ENCODE measurements at places on chromosomes 1 and 21.
A peak's percentile ranks its signal among the peaks of the same experiment; 100 is the strongest.

GRCh38 chr1:156228501-156228900, 13.5 kb upstream of the BGLAP start:
- DNase-seq = no peak

DNA sequence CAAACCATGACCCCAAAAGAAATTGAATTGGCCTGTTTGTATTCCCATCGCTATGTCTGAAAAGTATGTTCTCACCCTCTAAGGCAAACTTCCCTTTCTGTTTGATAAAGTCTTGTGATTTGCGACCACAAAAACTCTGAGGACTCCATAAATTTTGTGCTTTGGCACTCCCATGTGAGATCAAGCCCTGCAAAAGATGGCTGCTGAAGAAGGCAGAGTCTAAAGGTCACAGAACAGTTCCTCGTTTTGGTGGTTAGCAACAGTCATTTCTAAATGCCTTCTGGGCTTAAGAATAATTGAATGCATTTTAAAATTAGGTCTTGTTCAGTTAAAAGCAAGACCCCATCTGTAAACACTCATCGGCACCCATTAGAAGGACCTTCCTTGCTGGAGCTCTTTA, 441.6 kb downstream of the OMA1 start:
- DNase-seq = no peak

- DNase-seq = no peak
Measured at GRCh38 chr21:46187814-46188213, 3.6 kb upstream of the SPATC1L start.

DNA sequence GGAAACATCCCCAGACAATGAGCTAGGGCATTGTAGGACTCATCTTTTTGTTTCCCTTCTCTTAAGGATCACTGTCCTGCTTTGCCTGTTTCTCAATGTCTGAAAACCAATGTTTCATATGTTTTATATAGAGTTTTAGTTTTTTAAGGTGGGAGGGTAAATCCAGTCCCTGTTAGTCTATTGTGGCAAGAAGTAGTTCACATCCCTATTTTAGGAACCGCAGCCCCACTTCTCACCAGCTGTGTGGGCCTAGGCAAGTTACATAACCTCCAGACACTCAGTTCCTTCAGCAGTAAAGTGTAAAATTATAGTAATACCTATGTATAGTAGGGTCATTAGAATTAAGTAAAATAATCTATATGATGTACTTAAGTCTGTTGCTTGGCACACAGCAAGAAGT, 105.8 kb upstream of the WLS start:
- DNase-seq = no peak

- no peak for DNase-seq
Measured at GRCh38 chr1:199725002-199725565, 302.4 kb upstream of the NR5A2 start.

DNA sequence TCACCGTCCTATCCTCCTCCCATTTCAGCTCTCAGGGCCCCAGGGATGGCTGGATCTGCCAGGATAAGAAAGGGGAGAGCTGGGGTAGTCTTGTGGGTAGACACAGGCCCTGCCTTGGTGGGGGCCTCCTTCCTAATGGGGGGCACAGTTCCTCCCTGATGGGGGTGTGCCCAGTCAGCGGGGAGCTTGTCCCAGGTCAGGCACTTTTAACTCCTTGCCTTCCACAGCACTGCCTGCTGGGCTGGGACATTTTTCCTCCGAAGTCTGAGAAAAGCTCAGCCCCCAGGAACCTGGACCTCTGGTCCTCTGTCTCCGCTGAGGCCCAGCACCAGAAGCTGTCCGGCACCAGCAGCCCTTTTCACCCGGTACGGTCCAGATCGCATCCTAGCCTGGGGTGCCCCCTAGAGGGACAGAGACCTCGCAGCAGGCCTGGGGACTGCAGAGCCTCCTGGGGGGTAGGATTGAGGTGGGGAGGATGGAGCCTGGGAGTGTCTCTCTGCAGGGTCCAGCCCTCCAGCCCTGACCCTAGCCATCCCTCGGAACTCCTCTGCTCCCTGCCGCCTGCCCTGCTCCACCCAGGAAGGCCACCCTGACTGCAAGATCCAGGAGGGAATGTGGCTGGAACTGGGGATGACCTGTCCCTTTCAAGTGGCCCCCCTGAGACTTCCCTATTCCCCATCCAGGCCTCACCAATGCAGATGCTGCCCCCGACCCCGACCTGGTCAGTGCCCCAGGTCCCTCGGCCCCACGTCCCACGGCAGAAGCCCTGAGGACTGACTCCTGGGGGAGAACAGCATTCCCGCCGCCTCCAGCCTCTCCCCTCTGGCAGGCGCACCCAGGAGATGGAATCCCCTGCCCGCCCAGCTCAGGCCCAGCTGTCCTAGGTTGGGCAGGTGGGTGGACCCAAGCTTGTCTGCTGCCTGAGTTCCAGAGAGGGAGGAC, 12.0 kb downstream of the MIIP start:
- DNase-seq = peak; percentile 79

- DNase-seq = no peak
Measured at GRCh38 chr1:236302941-236303340, 21.2 kb upstream of the ERO1B start.

GRCh38 chr1:99935534-99935933, 34.3 kb upstream of the SLC35A3 start:
- DNase-seq = no peak

DNA sequence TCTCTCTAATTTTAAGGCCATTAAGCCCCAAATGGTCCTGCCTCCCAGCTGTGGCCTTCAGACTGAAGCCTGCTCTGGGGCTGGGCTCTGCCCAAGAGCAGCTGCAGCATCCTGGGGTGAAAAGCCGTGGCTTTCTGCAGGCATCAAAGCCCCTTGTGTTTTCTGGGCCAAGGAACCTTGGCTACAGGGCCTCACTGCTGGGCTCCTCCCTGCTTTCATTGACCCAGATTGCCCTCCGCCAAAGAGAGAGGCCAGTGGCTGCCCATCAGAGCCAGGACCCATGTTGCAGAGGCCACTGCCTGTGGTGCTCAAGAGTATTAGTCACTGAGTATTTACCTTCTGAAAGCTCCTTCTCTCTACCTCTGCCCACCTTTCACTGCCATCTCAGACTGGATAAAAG, 1.6 kb downstream of the ZNF648 start:
- no peak for DNase-seq

- DNase-seq = no peak
Measured at GRCh38 chr1:87196110-87196827, 132.4 kb upstream of the LMO4 start.

- no peak for DNase-seq
Measured at GRCh38 chr1:56477164-56478111, 101.9 kb downstream of the PLPP3 start.

DNA sequence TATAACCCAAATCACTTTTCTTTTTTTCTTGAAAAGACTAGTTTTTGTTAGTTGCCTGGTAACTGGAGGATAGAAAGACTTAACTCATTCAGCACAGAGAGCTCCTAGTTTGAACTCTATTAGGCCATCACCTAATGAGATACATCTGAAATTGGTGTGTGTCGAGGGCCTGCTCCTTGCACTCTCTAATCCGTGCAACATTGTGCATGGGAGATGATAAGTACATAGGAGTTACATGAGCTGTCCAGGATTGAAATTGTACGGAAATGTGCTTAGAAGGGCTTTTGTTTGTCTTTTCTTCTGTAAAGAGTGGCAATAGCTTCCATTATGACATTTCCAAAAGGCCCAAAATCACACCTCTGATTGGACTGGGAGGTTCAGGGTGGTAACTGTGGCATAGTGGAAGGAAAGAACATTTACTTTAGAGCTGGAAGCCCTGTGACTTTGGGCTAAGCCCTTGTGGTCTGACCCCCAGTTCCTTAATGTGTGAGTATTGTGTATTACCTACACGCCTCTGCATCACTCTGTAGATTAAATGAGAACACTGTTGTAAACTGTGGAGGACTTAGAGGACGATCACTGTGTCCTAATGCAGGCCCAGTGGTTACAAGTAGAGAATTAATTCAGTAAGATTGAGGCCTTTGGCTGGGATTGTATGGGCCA, 71.2 kb downstream of the FGGY start:
- DNase-seq = no peak

DNA sequence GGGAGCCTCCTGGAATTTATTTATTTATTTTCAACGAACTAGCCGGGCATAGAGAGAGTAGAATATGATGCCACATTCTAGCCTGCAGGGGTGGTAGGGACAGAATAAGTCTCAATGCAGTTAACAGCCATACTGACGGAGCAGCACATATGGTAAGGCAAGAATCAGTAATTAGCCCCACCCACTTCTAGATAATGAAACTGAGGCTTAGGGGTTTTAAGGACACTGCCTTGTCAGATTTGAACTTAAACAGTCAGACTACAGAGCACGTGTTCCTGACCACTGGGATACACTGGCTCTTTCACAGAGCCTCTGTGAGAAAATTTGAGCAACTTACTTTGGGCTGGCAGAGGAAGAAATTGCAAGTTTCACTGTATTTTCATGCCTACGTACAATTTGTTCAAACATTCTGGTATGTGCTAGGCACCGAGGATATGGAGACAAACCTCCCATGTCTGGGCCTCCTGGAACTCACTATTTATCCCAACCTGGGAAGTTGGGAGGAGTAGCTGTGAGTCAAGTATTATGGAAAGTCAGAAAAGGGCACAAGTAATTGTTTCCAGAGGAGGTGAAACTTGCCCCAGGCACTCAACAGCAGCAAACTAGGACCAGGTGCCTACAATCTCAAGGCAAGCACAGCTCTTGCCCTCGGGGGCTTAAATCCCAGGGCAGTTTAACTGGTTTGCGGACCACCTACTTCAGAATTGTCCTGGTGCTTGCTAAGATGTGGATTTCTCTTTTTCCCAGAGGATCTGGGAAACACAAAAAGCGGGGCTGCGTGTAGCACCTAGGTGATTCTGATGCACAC, 1.6 kb upstream of the CLIC4 start:
- DNase-seq = peak; percentile 60

- no peak for DNase-seq
Measured at GRCh38 chr1:246629976-246630375, 63.7 kb downstream of the CNST start.

DNA sequence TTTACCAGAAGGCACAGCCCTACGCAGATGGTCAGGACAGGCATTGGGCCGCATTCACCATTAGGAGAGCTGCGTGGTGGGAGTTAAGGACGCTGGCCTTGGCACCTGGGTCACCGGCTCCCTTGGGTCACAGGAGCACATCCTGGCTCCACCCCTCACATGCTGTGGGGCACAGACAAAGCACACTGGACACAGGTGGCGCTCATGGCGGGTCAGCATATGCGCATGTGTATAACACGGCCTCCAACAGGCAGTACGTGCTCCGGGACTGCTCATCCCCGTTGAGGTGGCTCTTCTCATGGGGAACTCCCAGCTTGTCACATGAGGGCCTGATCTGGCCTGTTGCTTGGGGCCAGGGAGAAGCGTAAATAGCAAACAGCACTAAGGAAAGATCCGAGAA, 25.0 kb downstream of the PGBD5 start:
- no peak for DNase-seq

GRCh38 chr1:28507247-28507645, 1.4 kb downstream of the RCC1 start:
- DNase-seq = no peak

- no peak for DNase-seq
Measured at GRCh38 chr21:43268804-43269186, 100.0 kb downstream of the CRYAA start.

GRCh38 chr1:18351735-18352134, 129.0 kb upstream of the KLHDC7A start:
- peak; percentile 29 for DNase-seq

DNA sequence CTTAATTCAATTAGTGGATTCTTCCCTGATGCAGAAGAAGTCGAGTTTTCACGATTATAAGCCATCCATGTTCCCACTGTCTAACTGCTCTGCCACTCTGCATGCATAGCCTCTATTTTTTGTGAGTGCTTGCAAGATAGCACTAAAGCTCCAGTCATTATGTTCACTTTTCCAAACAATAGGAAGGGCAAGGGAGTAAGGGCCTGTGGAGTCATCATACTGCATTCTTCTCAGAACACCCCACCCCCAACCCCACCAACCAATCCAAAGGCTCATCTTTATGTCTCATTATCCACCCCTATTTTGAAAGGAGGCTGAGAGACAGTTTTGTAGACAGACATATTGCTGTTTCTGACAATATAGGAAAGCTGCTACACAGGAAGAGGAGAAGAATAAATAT, 471.7 kb upstream of the ADGRL2 start:
- no peak for DNase-seq

DNA sequence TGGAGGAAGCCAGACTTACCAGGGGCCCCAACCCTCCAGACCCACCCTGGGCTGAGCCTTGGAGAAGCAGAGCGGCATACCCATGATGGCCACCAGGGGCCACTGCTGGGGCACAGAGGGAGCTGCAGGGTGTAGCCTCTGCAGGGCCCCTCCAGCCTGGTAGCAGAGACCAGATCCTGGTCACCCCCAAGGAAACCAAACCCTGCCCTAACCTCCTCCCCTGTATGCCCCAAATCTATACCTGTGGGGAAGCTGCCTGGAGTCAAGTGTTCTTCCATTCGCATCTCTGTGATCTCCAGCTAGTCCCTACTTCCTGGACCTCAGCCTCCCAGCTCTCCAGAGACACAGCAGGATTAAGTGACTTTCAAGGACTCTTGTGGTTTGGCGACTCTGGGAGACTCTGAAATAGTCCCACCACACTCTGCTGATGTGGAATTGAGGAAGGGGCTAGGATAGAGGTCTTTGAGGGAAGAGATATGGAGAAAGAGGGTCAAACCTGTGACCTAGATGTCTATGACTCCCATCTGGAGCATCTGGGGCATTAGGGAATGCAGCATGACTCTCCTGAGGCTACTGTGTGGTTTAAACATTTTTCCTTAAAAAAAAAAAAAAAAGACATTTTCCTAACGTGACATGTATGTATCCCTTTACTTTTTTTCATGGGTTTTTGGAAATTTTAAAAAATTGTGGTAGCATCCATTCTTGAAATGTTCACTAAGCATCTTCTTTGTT, 119.2 kb upstream of the IPO9 start:
- peak; percentile 93 for DNase-seq

GRCh38 chr1:38578271-38578951, 281.2 kb downstream of the RRAGC start:
- DNase-seq = peak; percentile 21

- DNase-seq = no peak
Measured at GRCh38 chr1:162922201-162922600, 61.2 kb upstream of the CCDC190 start.

- no peak for DNase-seq
Measured at GRCh38 chr1:107682467-107682866, 282.5 kb downstream of the VAV3 start.

GRCh38 chr1:22889213-22889827, 83.3 kb downstream of the LACTBL1 start:
- DNase-seq = peak; percentile 46

DNA sequence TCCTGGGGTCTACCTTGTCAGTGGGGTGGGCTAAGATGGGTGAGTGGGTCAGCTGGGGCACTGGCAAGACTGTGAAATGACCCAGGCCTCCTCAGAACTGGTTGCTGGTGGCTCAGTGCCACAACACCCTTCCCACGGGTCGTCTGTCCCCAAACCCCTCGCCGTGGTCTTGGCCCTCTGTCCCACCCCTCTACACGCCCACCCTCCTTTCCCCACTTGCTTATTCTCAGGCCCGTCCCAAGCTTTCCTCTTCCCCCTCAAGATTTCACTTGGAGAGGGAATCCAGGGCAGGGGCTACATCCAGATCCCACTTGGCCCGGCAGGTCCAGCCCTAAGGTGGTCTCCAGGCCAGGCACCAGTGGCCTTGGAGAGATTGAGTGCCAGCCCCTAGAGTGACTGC, 16.7 kb downstream of the CSF1 start:
- no peak for DNase-seq
